Tracheal epithelial cell (primary cell): ENCODE measurements at places on chromosomes 2 and 18. TPM values are rescaled to one million over a fixed set of nuclear protein-coding genes. Genes with fewer than 3 reads are reported as not detected.

Gene ALK
- not detected in 2 replicates for total RNA-seq

Gene BOLL
- total RNA-seq: not detected in 2 replicates

Gene VSNL1
- 6.4 and 8.7 TPM in 2 replicates for total RNA-seq

Gene SCYGR4
- total RNA-seq: not detected in 2 replicates

Gene SUMO1
- total RNA-seq: 102 and 107 TPM in 2 replicates

Gene ADGRF3
- total RNA-seq: not detected in 2 replicates

Gene SFT2D3
- total RNA-seq: 2.7 and 8.3 TPM in 2 replicates

Gene MEP1B
- total RNA-seq: not detected in 2 replicates

Gene DYSF
- 0.21 and 7.0 TPM in 2 replicates for total RNA-seq

Gene UGT1A7
- total RNA-seq: 1.4 and 1.5 TPM in 2 replicates

Gene MARCHF7
- total RNA-seq: 103 and 119 TPM in 2 replicates

Gene CDH19
- total RNA-seq: under 0.01 TPM in 2 replicates

Gene KYNU
- total RNA-seq: 41.1 and 77.8 TPM in 2 replicates

Gene NEB
- total RNA-seq: 0.21 and 0.48 TPM in 2 replicates

Gene PARD6G
- 20.2 and 30.1 TPM in 2 replicates for total RNA-seq

Gene GBX2
- not detected in 2 replicates for total RNA-seq

Gene STK16
- 25.5 and 36.0 TPM in 2 replicates for total RNA-seq

Gene AKAIN1
- not detected in 2 replicates for total RNA-seq

Gene DYNC2LI1
- total RNA-seq: 11.1 and 14.9 TPM in 2 replicates

Gene COL6A3
- 0.21 and 0.72 TPM in 2 replicates for total RNA-seq

Gene TPO
- total RNA-seq: not detected in 2 replicates
